Cerebellar nuclear complex (tissue), 1 donor: ENCODE measurements at places on chromosomes 1 and 21.

DNA sequence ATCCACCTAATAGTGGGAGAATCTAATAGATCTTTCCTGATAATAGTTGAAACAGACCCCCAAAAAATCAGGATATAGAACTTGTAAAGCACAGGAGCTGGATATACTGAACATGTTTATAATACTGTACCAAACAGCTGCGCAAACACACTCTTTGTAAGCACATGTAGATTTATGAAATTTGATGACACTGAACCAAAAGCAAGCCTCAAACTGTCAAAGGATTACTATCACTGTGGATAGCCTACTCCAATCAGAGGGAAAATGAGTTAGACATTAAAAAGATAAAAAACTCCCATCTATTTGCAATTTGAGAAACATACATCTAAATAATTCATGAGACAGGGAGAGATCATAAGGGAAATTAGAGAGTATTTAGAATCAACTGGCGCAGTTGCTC lies 26.1 kb downstream of the RCAN3 start:
- DNase-seq: no peak

GRCh38 chr1:70311369-70311768 lies 43.2 kb downstream of the ANKRD13C start:
- DNase-seq: no peak

- DNase-seq: no peak
Observed at GRCh38 chr1:109976762-109977161, 7.8 kb upstream of the AHCYL1 start.

GRCh38 chr1:6473974-6474814 lies 8.2 kb upstream of the TNFRSF25 start:
- no peak for DNase-seq

GRCh38 chr1:234597894-234598293 lies 12.1 kb downstream of the IRF2BP2 start:
- no peak for DNase-seq

- DNase-seq: no peak
Observed at GRCh38 chr1:68889471-68889870, 392.6 kb upstream of the DEPDC1 start.

DNA sequence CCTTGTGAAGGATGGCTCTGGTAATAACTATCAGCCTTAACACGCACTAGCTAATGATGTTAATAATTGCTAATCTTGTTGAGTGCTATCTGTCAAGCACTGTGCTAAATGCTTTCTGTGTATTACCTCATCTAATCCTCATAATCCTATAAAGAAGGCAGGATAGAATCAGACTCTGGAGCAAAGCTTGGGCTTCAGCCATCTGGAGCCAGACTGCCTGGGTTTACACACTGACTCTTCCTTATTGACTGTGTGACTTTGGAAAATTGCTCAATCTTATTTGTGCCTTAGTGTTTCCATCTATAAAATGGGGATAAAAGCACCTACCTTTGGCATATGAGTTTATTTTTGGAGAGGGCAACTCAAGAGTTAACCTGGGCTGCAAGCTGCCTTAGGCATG lies 216.1 kb downstream of the NUF2 start:
- no peak for DNase-seq

- no peak for DNase-seq
Observed at GRCh38 chr1:116943438-116943837, 33.7 kb downstream of the PTGFRN start.

GRCh38 chr1:98453066-98453465 lies 208.5 kb upstream of the SNX7 start:
- DNase-seq: no peak

- no peak for DNase-seq
Observed at GRCh38 chr1:228336308-228337030, 70.2 kb downstream of the TRIM11 start.

GRCh38 chr1:91098299-91098906 lies 76.6 kb upstream of the ZNF644 start:
- no peak for DNase-seq

GRCh38 chr1:59635097-59635496 lies 179.7 kb upstream of the HOOK1 start:
- DNase-seq: no peak

DNA sequence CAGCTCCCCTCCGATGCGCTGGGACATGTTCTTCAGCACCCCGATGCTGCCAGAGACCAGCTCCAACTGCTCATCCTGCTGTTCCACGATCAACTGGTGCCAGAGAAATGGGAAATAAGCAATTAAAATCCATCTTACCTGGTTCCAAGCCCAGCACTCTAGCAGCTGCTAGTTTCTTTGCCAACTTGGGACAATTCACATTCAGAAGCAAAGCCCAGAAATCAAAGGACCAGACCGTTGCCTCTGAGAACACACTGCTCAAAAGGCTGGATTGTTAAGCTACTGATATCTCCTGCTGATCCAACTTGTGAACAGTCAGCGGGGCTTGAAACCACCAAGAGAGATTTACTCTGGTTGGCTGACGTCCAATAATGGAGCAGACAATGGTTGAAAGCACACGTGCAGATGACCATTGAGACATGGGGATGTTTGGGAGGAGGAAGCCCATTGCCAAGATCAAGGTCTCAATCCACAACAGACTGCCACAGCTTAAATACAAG lies 34.4 kb downstream of the STX6 start:
- peak; percentile 74 for DNase-seq

DNA sequence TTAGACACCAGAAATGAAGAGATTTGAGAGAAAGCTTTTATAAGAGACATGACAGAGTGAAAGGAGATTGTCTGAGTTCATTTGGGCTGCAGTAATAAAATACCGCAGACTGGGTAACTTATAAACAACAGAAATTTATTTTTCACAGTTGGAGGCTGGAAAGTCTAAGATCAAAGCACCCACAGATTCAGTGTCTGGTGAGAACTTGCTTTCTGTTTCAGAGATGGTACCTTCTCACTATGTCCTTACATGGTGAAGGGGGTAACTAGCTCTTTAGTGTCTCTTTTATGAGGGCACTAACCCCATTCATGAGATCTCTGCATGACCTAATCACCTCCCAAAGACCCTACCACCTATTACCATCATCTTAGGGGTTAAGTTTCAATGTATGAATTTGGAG lies 30.9 kb upstream of the FCRL4 start:
- DNase-seq: no peak

DNA sequence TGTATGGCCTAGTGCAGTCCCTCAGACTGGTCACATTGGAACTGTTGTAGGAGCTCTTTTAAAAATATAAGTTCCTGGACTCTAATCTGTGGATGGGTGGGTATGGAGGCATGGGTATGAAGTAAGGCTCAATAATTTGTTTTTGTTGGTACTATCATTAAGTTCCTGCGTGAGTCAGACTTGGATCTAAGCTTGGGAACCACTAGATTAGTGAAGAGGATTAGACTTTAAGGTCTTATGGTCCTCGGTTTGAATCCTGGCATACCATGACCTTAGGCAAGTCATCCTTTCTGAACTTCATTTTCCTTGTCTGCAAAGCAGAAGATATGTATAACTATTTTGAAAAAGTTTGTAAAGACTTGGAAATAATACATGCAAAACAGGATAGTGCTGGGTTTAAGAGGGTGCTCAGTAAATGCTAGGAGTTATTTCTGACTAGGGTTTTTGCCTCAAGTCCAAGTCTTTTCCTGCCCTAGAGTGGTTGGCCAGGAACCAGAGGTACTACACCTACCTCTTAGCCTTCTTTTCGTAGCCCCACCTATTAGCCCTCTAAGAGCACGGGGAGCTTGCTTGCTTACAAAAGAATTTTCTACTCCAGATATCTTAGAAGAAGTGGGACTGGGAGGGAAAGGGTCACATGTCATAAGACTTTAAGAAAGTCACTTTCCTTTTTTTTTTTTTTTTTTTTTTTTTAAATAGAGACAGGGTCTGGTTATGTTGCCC lies 38.6 kb upstream of the METTL18 start:
- DNase-seq: no peak

- DNase-seq: no peak
Observed at GRCh38 chr1:167517535-167518330, 596 bp downstream of the CD247 start.
